Erythroblast (primary cell): ENCODE measurements at places on chromosomes 4 and X.

GRCh38 chr4:108601106-108601505 is 19.3 kb upstream of the RPL34 start:
- no peak for DNase-seq

DNA sequence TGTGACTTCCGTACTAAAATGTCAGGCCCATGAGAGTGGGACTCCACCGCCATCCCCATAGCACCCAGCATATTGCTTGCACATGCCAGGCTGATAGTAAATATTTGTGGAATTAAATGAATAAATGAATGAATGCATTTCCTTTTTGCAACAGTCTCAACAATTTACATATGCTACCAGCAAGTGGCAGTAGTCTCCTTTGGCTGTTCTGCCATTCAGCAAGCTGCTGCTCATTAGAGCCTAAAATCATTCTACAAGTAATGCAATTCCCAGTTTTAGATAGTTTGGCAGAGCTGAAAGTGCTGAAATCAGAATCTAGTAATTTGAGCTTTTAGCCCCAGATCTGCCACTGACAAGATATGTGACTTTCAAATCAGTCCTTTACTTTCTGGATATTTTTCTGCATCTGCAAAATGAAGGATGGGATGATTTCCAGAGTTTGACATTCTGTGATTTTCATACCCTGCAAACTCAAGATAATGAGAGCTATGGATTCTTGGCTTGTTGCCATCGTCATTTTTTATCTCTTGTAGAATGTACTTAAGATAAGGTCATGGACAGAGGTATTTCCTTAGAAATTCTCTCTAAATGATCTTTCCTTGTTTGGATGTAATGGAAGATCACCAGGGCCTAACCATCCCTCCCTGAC is 35.7 kb upstream of the INTS6L start:
- peak; percentile 47 for DNase-seq

GRCh38 chrX:21354725-21355124 is 19.5 kb upstream of the CNKSR2 start:
- no peak for DNase-seq

DNA sequence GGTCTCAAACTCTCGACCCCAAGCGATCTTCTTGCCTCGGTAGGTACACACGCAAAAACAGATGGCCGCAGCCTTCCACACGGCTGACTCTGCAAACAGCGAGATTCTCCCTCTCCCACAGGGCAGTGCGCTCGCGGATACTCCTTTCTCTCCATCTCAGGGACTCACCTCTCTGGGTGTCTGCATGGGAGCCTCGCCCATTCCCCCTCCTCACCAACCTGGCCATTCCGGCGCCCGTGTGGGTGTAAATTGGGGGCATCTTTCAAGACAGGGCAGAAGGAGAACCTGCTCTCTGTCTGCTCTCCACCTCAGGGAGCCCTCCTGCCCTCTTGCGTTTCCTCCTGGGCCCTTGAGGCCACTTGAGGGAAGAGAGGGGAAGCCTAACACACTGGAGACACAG is 4.4 kb downstream of the CTAG2 start:
- no peak for DNase-seq

DNA sequence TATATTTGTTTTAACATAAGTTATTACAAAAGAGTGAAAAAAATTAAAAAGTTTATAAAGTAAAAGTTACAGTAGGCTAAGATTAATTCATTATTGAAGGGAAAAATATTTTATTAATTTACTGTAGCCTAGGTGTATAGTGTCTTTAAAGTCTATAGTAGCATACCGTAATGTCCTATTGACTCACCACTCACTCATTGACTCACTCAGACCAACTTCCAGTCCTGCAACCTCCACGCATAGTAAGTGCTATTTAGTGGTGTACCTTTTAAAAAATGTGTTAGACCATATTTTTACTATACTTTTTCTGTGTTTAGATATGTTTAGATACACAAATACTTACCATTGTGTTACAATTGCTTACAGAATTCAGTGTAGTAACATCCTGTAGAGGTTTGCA is 841.1 kb downstream of the CENPC start:
- no peak for DNase-seq

GRCh38 chr4:48103483-48104139 is 30.4 kb downstream of the TXK start:
- DNase-seq = no peak

- DNase-seq = no peak
These were observed 49.2 kb downstream of the IRF2 start for GRCh38 chr4:184424993-184425758.

GRCh38 chrX:104134583-104135261 is 22.1 kb downstream of the SLC25A53 start:
- no peak for DNase-seq

DNA sequence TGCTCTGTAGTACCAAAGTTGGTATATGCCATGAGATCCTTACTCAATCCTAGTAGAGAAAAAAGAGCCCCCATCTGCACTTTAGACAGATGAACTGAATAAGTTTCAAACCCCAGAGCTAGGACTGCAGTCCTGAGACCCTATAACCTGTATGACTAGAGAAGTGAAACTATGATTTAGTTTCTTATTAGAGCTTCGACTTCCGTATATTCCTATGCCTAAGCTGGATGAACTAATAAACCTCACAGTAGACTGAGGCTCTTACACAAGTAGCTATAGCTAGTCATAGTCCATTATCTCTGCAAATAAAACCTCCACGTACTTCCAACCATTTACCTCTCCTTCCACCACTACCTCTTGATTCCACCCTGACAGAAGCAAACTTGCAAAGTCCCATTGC is 6.3 kb upstream of the OTUD4 start:
- DNase-seq = no peak

- DNase-seq = no peak
These were observed 88.6 kb upstream of the WDR1 start for GRCh38 chr4:10205223-10205622.

GRCh38 chr4:31059753-31060522 is 339.8 kb downstream of the PCDH7 start:
- DNase-seq = no peak

DNA sequence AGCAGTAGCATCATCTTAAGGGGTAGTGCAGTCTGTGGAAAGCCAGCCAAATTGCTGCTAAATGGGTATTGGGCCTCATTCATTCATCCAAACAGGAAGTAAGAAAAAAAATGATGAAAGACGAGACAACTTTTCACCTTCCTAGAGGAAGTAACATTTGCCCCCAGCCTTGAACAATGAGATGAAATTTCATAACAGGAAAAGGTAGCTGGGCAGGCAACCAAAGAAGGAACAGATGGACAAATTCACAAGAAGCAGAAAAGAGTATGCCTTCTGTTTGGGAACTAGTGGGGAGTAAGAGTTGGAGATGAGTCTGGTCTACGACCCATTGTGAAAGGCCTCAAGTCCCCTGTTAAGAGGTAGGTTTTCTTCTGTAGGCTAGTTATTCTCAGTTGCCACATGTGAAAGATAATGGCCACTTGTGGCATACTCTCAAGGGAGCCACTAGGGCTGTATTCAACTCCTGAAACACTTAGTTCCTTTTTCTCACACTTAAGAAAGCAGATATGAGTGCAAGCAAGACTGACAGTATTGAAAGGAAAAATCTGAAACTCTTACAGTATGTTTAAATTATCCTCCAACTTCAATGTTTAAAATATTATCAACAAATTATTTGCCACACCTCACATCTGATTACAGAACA is 190.4 kb downstream of the AR start:
- no peak for DNase-seq

- no peak for DNase-seq
These were observed 27.5 kb downstream of the TSPAN5 start for GRCh38 chr4:98630737-98631454.

GRCh38 chr4:73703320-73703719 is 37.0 kb upstream of the CXCL8 start:
- peak; percentile 13 for DNase-seq

DNA sequence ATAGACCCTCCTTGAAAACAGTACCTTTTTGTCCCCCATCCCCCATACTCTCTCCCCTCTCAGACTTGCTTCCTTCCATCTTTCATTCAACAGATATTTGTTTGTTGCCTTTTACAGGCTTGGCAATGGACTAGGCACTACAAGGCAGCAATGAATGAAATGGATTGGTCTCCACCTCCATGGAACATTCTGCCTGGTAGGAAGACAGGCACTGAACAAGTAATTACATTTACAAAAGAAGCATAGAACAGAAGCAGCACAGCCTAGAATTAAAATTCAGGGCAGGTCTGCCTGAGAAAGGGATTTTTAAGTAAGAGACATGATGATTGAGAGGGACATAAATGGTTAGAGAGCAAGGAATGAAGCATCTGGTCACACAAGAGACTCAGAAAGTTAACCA is 346.1 kb downstream of the GRXCR1 start:
- no peak for DNase-seq

GRCh38 chr4:183263787-183264386 is 56.2 kb downstream of the CLDN22 start:
- no peak for DNase-seq

DNA sequence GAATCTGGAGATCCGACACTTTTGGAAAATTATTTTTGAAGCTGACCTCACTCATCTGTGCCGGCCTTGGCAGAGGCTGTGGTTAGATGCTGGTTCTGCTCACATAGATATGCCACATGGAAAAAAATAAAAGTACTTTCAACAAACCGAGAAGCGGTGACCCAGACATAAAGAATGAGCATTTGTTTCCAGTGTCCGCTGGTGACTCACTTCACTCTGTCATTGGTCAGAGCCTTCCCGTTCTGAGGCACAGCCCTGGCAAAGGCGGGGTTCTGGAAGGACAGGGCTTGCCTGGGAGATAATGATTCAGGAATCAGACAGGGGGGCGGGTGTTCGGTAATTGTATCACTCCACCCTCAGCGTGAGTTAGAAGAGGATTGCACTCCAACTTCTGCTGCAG is 172.4 kb upstream of the MXRA5 start:
- no peak for DNase-seq

DNA sequence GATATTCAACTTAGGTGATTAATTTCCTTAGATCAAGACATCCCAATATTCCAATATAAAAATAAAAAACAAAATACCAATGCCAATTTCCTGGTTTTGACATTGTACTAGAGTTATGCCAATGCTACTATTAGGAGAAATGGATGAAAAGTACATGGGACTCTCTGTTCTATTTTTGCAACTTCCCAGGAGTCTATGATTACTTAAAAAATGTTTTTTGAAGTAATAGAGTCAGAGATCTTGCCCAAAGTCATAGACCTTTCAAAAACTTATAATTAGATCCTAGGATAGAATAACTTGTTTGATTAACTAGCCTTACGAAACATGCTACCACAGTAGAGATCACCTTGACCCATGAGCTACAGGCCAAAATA is 73.6 kb upstream of the MAOA start:
- no peak for DNase-seq

DNA sequence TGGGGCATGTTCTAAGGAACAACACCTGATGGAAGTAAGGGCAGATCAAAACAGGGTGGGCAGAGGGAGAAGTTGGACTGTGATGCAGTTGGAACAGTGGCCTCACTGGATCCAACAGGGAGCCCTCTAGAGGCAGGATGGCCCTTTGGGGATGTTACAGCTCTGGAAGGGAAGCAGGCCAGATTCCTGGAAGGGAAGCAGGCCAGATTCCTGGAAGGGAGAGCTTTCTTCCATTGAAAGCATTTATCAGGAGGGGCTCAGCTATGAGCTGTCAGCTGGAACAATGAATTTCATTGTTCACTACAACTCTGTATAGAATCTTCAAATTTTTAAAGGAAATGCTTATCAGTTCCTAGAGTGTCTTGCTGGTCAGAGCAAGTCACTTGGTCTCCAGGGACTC is 17.7 kb downstream of the IL15 start:
- DNase-seq = no peak

DNA sequence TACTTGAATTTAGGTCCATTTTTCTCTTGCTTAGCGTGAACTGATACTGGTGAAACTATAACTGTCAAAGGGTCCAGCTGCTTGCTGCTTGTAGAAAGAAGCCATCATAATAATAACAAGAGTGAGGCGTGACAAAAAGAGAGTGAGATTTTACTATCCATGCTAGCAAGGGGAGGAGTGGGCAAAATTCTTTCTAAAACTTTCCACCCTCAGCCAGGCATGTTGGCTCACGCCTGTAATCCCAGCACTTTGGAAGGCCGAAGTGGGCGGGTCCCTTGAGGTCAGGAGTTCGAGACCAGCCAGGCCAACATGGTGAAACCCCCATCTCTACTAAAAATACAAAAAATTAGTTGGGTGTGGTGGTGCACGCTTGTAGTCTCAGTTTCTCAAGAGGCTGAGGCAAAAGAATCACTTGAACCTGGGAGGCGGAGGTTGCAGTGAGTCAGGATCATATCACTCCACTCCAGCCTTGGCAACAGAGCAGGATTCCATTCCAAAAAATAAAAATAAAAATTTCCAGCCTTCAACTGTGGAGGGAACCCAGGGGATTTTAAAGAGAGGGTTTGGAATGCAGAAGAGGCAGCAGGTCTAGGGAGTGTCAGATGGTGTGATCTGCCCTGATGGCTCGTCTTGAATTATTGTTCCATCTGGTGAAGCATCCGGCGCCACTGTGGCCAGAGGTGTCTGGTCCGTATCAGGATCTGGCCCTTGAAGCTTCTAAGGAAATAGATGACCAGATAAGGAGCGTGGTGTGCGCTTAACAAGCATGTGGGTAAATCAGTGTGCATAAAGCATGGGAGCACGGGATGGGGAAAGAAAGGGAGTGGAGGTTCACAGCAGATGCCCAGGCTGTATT is 51.8 kb downstream of the LRP2BP start:
- no peak for DNase-seq
